ENCODE measurements at places on chromosomes 7 and 10. TPM values are rescaled to one million over a fixed set of nuclear protein-coding genes. Genes with fewer than 3 reads are reported as not detected.

DNA sequence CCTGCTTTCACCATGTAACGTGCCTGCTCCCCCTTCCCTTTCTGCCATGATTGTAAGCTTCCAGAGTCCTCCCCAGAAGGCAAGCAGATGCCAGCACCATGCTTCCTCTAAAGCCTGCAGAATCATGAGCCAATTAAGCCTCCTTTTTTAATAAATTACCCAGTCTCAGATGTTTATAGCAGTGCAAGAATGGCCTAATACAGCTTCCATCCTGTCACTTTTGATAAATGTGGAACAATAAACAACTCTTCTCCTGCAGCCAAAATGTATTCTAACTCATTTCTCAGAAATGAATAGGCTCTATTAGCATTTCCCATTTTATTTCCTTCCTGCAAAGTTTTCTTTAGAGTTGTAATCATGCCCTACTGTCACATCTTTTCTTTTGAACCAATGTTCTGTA, 43.4 kb downstream of the C7orf25 start:
- H3K27me3 ChIP-seq = no peaks in the 10 kb centered on the region
- no peak overlapping the region for H3K27ac ChIP-seq
- H3K36me3 ChIP-seq = no peaks in the 10 kb centered on the region

DNA sequence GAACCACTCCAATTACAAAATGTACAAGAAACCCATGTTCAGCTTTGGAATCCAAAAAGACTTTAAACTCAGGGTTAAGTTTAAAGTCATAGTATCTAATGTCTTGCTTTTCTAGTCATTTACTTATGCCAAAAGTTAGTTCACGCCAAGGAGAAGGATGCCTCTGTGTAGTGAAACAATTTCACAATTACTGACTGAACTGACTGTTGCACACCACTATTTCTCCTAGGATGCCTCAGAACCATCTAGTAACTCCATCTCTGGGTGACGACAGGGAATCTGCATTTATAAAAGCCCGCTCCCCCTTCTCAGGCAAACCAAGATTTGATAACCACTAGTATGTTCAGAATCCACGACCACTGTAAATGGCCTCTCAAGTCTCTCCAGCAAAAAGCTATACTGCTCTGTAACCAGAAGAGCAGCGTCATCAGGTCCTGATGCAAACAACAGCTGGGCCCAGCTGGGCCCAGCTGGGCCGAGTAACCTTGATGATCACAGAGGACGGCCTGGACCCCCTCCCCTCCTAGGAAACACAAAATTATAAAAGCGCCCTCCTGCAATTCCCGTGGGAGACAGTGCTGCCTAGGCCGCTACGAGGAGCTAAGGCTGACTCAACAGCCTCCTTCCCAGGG, 680 bp upstream of the ADO start:
- no peaks in the 10 kb centered on the region for H3K27me3 ChIP-seq
- H3K27ac ChIP-seq = peak overlapping the region; percentile 99
- DNase-seq = peak; percentile 93
- H3K4me3 ChIP-seq = peak overlapping the region; percentile 93
- H3K36me3 ChIP-seq = no peaks in the 10 kb centered on the region
- H3K4me1 ChIP-seq = peaks cover 37% of the 10 kb centered on the region

- no peaks in the 10 kb centered on the region for H3K27me3 ChIP-seq
- no peaks in the 10 kb centered on the region for H3K4me1 ChIP-seq
- no peak for DNase-seq
- H3K27ac ChIP-seq = no peak overlapping the region
- no peaks in the 10 kb centered on the region for H3K36me3 ChIP-seq
- H3K4me3 ChIP-seq = no peak overlapping the region
Measured at GRCh38 chr7:81361769-81362312, 408.0 kb downstream of the HGF start.

DNA sequence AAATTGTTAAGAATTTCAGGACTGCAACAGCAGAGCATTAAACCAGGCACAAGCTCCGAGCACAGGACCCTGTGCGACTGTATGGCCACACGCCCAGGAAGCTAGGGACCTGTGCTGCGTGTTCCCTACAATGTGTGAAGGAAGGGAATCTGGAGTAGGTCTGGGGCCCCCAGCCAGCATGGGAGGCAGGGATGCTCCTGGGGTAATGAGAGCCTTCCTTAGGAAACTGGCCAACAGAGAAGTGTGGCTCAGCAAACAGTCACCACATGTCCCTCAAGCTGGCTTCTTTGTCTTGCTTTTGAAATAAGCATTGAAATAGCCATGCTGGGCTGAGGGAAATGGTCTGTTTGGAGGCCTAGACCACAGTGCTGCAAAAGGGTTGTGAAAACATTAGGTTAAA, 8.2 kb downstream of the BLNK start:
- H3K27me3 ChIP-seq = no peaks in the 10 kb centered on the region
- no peaks in the 10 kb centered on the region for H3K36me3 ChIP-seq
- no peak for DNase-seq
- H3K27ac ChIP-seq = no peak overlapping the region

PDZD7 gene
- polyA plus RNA-seq = 0.83 TPM

SPACDR gene
- polyA plus RNA-seq = 0.83 TPM

All from lung (tissue), 17 donors.